ENCODE measurements at places on chromosomes 12 and 14.

GRCh38 chr12:13195250-13195649 lies 1.3 kb upstream of the EMP1 start:
- no peak for DNase-seq

GRCh38 chr12:132695431-132695830 lies 8.0 kb downstream of the PXMP2 start:
- no peak for DNase-seq

GRCh38 chr14:82655770-82656169 lies 1122.1 kb upstream of the SEL1L start:
- DNase-seq, result no peak

DNA sequence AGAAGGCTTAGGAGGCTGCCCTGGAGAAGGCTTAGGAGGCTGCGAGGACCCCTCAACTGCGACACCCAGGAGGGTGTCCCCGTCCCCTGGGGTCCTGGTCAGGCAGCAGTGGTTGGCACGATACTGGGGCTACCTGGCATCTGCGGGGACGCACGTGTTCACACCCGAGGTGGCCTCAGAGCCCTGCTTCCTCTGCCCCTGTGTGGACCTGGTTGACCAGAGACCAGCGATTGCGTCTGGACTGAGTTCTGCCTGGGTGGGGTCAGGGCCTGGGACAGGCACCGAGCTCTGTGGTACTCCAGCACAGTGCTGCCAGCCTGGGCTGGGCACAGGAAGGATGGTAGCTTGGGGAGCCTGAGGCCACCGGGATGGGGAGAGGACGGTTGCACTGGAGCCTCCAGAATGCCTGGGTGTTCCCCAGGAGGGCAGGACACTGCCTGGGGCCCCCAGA lies 735 bp downstream of the ASPG start:
- DNase-seq, result no peak

DNA sequence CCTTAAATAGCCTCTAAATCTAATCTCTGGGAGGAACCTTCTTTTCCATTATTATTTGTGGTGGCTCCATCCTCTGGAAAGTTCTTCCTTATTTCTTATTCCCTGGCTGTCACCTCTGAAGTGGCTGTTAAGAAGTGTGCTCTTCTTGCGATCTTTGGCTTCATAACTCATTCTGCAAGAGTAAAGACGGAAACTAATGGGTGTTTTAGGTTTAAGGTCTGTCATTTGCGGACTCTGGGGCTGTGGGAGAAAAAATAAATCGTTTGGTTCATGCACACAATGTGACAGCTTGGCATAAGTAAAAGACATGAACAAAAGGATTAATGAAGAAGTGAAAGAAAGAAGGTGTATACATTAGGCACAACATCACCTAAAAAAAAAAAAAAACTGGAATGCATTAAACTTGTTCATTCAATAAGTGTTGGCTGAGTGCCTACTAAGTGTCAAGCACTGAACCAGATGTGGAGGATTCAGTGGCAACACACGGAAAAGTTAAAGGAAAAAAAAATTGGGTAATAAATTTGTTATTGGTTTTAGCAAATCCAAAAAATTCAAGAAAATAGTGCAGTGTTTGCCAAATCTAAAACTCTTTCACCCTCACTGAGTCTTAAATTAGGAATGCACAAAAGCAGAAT lies 99.5 kb downstream of the ERGIC2 start:
- DNase-seq, result no peak

- no peak for DNase-seq
Measured at GRCh38 chr14:51938137-51938536, 51.2 kb upstream of the RTRAF start.

- DNase-seq, result no peak
Measured at GRCh38 chr14:77031759-77032490, 3.4 kb upstream of the IRF2BPL start.

DNA sequence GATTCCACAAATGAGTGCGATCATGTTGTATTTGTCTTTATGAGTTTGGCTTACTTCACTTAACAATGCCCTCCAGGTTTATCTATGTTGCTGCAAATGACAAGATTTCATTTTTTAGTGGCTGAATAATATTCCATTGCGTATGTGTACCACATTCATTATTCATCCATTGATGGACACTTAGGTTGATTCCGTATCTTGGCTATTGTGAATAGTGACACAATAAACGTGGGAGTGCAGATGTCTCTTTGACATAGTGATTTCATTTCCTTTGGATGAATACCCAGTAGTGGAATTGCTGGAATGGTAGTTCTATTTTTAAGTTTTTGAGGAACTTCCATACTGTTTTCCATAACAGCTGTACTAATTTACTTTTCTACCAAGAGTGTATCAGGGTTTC lies 23.5 kb downstream of the AKAP6 start:
- no peak for DNase-seq

DNA sequence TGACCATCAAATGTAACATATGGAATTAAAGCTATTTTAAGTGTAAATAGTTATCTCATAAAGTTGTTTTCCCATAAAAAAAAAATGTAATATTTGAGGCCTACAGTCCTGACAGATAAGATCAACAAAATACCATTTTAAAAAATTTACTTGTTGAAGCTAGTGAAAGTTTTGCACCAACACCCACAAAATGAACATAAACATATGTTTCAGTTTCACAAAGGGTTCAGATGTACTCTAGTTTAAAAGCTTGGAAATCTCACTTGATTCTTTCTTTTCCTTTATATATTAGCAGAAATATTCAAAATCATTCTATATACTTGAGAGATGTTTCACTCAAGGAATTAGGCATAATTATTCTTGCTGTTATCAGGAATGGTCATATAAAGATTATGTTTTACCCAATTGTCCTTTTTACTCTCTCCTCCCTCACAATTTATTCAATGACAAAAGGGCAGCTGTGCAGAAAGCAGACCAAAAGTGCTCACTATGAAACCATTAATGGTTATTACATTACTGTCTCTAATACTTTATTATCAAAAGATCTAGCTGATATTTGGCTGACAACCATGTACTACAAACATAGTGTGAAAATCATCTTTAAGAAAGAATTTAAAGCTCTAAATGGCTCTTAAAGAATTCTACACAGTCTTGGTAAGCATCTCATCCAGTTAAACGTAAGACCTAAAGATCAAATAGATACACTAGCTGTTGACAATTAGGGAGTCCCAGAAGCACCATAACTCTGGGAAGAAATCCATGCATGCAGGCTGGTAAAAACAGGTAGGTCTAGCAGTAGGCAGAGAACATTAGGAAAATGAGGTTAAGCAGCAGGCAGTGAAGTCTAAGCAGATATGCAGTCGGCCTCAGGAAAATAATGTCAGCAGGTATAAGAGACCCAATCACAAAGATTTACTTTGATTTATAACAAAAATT lies 28.8 kb downstream of the KIF21A start:
- DNase-seq, result no peak

GRCh38 chr14:24504425-24504950 lies 3.6 kb downstream of the CMA1 start:
- no peak for DNase-seq

- no peak for DNase-seq
Measured at GRCh38 chr14:31320216-31320615, 100.1 kb downstream of the HEATR5A start.

GRCh38 chr12:124898200-124898922 lies 16.1 kb downstream of the UBC start:
- peak; percentile 51 for DNase-seq

DNA sequence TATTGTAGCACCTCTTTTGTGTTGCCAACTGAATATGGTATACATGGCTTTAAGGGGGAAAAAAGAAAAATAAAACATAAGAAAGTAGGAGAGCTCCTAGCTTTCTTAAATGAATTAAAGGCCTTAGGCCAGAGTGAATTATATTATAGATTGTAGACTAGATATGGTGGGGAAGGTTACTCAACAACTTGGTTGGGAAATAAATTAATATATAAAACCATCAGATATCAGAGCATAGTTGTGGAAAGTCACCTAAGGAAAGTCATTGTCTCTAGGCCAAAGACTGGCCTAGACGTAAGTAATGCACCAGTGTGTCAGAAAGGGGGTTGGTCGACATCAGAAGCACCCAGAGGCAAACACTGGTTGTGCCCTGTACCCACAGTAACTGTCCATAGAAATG lies 391.8 kb downstream of the RAD51B start:
- no peak for DNase-seq

GRCh38 chr12:1391722-1392121 lies 202.7 kb downstream of the FBXL14 start:
- no peak for DNase-seq

- DNase-seq, result no peak
Measured at GRCh38 chr14:66998013-66998412, 191.2 kb upstream of the GARIN2 start.

GRCh38 chr14:72594099-72594901 lies 299.6 kb downstream of the DPF3 start:
- no peak for DNase-seq

- DNase-seq, result no peak
Measured at GRCh38 chr14:101286271-101287018, 274.9 kb upstream of the DIO3 start.

- DNase-seq, result no peak
Measured at GRCh38 chr14:68446243-68447040, 346.4 kb downstream of the ZFP36L1 start.

DNA sequence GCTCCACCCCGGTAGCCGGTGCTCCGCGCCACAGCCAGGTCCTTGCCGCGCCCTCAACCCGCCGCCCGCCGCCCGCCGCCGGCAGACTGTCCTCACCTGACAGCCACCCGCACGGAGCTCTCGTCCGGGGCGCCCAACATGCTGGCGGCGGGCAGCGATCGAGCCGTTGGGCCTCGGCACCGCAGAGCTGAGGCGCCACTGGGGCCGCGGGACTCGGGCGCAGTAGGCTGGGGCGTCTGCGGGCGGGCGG lies 164 bp downstream of the KIF21A start:
- DNase-seq, result no peak

- DNase-seq, result no peak
Measured at GRCh38 chr12:55515696-55516095, 23.5 kb downstream of the OR6C68 start.

DNA sequence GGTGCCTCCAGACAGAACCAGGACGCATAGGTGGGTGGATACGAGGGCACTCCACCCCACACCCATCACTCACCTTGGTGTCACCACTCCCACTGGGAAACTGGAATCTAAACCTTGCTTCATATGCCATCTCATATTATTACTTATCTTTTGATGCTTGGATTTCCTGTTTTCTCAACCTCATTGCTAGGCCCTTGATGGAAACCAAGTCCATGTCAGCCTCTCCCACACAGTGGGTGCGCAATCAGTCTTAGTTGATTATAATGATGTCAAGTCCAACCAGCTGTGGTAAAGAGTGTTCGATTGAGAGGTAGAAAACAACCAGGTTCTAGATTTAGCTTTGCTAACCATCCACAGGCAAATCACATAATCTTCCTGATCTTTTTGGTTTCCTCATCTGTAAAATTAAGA lies 584 bp upstream of the DDHD1 start:
- no peak for DNase-seq

DNA sequence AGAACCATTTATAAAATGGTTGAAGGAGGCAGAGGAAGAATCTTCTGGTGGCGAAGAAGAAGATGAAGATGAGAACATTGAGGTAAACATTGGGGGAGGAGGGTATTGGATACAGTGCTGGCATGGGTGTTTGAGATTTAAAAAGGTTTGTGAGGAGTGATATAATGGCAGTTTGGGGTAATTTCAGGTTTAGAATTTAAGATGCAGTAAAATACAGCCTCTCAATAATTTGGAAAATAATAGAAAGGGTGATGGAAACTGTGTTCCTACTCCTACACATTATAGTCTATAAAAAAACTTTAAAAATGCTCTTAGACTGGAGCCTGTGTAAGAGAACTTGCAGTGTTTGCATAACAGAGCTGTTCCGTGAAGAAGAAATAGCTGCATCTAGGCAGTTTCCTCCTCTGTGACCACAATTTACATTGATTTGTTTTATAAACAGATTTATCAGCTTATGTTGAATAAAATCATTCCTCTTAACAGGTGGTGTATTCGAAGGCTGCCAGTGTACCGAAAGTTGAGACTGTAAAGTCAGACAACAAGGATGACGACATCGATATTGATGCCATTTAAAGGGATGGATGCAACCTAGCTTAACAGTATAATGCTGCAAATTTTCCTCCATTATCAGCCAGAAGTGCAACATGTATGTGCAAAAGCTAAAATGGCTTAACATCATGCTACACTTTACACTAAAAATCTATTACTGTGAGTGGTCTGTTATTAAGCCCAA lies 6.6 kb downstream of the EIF5 start:
- no peak for DNase-seq

GRCh38 chr12:101414533-101415119 lies 7.1 kb upstream of the ARL1 start:
- peak; percentile 30 for DNase-seq

GRCh38 chr12:106774808-106775524 lies 484 bp downstream of the RIC8B start:
- no peak for DNase-seq

- no peak for DNase-seq
Measured at GRCh38 chr14:97022741-97023140, 225.6 kb downstream of the VRK1 start.

- DNase-seq, result no peak
Measured at GRCh38 chr14:106843386-106843785, 1317.0 kb downstream of the TMEM121 start.
